Iris pigment epithelial cell (primary cell): ENCODE measurements at places on chromosomes 12 and 14.
A peak's percentile ranks its signal among the peaks of the same experiment; 100 is the strongest.

DNA sequence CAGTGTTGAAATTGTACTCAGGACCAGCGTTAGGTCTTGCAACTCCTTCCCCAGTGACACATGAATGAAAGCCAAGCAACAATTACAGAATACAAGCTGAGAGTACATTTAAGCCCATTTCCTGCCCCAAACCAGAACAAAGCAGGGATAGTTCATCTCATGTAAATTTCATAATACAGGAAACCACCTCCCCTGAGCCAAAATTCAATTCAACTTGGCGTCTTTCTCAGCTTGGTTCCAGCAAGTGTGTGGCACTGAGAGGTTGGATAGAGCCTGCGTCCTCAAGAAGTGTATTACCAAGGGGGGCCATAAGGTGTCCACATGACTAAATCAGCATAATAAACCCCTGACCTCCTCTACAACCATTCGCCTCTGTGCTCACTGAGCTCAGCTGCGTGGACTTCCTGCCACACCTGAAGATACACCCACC lies 278.9 kb upstream of the CRY1 start:
- peak; percentile 90 for DNase-seq

DNA sequence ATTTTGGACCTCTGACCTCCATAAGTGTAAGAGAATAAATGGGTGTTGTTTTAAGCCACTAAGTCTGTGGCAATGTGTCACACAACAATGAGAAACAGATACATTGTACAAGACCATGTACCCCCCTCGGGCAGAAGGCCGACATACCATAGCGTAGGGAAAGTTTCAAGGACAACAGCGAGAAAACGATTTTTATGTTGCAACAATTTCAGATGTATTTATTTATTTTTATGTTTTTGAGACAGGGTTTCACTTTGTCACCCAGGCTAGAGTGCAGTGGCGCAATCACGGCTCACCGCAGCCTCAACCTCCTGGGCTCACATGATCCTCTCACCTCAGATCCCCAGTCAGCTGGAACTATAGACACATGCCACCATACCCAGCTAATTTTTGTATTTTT lies 136.4 kb upstream of the NCOR2 start:
- peak; percentile 56 for DNase-seq

DNA sequence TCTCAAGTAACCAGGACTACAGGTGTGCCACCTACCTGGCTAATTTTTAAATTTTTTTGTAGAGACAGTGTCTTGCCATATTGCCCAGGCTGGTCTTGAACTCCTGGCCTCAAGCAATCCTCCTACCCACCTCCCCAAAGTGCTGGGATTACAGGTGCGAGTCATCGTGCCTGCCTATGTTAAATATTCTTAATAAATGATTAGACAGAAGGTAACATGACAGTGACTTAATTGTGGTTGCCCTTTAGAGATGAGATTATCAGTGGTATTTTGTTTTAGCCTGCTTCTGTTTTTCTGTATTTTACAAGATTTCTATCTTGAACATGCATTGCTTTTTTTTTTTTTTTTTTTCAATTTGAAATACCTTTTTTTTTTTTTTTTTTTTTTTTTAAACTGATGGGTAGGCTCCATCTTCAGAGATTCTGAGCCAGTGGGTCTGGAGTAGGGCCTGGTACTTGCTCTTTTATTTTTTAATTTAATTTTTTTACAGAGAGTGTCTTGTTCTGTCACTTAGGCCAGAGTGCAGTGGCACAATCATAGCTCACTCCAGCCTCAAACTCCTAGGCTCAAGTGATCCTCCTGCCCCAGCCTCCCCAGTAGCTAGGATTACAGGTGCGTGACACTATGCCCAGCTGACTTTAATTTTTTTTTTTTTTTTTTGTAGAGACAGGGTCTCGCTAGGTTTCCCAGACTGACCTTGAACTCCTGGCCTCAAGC lies 88.4 kb downstream of the BORCS5 start:
- no peak for DNase-seq

DNA sequence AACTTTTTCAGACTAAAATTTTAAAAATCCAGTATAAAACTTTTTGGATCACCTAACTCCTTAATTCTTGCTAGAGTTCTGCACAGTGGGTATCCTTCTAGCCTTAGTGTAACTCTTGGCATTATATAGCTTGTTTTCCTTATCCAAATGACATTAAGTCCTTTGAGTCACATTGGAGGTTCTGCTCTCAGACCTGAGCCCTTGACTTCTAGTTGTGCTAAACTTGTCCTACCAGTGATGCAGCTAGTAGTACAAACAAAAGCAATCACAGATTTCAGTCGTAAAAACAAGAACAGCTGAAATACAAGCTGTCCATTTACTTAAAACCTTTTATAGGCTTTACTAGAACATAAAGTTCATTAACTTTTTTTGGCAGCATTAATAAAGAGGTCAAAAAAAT lies 10.5 kb downstream of the ZBTB1 start:
- no peak for DNase-seq

DNA sequence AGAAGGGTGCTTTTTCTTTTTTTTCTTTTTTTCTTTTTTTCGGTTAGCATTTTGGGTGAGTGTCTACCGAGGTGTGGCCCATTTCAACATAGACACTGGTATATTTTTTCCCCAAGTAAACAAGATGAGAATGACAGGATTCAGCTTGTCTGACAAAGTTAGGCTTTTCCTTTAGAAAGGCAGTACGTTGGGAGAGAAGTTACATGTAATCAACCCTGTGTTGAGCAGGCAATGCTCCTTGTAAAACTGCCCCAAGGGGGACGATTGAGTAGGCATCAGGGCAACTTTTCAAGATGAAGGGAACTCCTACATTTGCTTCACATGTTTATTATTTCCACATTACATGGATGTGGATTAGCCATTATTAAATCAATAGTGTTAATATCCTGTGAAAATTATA lies 1.7 kb downstream of the EMP1 start:
- DNase-seq, result no peak

GRCh38 chr14:81220830-81221578 lies at the start of gene GTF2A1:
Gene GTF2A1 (minus strand): TSS chr14:81220959. CDS start chr14:81220518, 441 bp downstream.
- peak; percentile 96 for DNase-seq

DNA sequence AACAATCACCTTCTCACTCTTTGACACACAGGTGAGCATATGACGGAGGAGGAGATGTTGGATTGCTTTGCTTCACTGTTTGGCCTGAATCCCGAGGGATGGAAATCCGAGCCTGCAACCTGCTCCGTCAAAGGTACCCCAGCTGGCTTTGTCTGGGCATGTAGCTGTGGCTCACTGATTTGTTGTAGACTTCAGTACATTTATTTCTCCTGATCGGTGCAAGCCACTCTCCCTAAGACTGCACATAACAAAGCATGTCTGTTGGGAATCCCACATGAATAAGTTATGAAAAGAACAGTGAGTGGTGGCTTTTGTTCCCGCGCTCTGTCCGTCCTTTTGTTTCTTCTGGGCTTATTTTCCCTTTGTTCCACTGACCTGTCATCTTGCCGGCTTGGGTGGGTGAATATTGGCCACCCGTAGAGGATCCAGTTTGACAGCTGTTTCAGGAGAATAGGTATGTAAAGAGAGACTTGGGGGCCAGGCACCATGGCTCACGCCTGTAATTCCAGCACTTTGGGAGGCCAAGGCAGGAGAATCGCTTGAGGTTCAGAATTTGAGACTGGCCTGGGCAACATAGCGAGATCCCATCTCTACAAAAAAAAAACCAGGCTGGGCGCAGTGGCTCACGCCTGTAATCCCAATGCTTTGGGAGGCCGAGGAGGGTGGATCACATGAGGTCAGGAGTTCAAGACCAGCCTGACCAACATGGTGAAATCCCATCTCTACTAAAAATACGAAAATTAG lies 20.0 kb upstream of the BCL7A start:
- no peak for DNase-seq

DNA sequence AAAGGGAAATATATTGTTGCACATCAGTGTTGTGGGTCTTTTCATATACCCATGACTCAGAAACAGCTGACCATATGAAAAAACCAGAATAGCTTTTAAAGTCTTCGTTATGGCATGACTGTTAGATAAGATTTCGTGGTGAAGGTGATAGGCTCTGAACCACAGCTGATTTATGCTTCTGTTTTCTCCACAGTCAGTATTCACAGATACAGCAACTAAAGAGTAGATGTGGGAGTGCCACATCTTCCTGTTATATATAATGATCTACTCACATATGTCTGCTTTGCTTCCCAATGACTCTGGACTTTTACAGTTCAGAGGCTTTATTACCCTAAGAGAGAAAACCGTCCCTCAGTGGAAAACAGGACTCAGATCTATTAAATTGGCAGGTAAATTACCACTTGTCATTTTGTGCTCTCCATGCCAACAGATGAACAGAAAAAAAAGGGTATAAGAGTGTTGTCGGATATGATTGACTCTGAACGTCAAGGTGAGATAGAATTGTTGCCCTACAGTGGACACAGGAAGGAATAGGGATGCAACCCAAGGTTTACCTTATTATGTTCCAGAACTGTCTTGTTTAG lies 1037.1 kb downstream of the GALC start:
- no peak for DNase-seq

GRCh38 chr12:110165540-110166159 lies 41.5 kb downstream of the IFT81 start:
- peak; percentile 7 for DNase-seq

GRCh38 chr12:122947352-122947792 lies 18.9 kb downstream of the ABCB9 start:
- no peak for DNase-seq

GRCh38 chr12:89477633-89478279 lies 46.8 kb downstream of the GALNT4 start:
- no peak for DNase-seq

- DNase-seq, result no peak
Observed at GRCh38 chr12:19484738-19485137, 45.4 kb downstream of the AEBP2 start.

DNA sequence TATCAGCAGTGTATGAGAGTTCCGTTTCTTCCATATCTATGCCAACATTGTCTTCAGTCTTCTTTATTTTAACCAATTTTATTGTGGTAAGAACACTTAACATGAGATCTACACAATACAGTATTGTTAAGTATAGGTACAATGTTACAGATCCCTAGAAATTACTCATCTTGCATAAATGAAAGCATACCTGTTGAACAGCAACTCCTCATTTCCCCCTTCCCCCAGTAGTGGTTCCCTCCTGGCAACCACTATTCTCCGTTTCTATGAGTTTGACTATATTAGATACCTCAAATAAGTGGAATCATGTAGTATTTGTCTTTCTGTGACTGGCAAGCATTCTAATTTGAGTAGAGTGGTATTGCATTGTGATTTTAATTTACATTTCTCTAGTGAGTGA lies 150.5 kb downstream of the CRADD start:
- no peak for DNase-seq

- peak; percentile 29 for DNase-seq
Observed at GRCh38 chr12:9039397-9039977, 50.1 kb downstream of the KLRG1 start.

- peak; percentile 35 for DNase-seq
Observed at GRCh38 chr14:34436960-34437728, 24.9 kb downstream of the SPTSSA start.

DNA sequence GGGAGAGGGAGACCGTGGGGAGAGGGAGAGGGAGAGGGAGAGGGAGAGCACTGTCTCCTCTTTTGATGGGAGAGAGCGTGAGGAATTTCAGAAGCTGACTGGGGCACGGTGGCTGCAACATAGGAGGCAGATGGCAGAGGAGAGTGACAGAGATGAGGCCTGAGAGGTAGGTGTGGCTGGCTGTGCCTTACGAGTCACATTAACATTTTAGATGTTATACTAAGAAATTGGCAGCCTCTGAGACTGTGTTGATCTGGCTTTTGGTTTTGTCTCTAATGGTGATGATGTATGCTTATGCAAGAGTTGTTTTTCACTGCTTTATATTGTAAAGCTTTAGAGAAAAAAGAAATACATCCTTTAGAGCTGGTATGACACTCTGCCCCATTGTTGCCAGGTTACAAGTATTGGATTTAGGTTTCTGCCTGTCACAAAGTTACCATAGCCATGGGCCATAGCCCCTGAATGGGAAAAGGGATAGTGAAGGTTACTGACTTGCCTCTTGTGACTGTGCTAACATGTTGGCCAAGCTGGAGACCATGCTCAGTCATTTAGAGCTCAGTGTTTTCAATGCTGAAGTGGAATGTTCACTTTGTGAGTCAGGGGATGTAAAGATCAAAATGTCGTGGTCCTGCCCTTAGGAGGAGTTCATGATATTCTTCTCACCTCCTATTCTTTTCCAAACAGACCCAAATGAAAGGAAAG lies 186.2 kb downstream of the SYNE2 start:
- DNase-seq, result peak; percentile 14

- DNase-seq, result no peak
Observed at GRCh38 chr12:3204730-3205531, 127.8 kb downstream of the TSPAN9 start.

DNA sequence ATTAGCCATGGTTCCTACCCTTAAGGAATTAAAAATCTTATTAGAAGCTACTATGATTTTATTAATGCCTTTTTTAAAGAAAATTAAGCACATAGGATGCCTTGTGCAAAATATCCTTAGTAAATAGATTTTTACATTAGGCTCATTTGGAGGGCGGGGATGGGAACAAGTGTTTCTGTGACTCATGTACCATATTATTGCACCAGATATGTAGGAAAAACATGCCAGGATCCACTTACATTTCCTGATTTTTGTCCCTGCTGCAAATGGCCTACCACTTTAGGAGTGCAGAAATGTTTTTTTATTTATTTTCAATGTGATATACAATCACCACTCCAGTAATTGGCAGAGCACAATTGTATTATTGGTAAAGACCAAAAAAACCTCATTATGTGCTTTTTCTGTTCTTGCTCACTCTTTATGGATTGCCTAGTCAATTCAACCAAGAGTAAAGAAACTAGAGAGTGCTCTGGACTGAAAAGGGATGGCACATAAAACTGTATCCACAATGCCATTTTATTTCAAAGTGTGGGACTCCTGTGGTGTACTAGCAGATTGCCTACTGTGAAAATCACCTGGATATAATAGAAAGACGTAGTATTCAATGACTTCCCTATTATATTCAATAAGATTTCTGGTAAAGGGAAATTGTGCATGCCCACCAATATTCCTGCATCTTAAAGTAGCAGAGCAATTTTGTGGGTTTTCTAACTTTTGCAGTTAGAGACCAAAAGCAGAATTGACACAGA lies 86.9 kb downstream of the ANO6 start:
- DNase-seq, result no peak

- DNase-seq, result no peak
Observed at GRCh38 chr14:30387871-30388270, 171.1 kb upstream of the G2E3 start.

DNA sequence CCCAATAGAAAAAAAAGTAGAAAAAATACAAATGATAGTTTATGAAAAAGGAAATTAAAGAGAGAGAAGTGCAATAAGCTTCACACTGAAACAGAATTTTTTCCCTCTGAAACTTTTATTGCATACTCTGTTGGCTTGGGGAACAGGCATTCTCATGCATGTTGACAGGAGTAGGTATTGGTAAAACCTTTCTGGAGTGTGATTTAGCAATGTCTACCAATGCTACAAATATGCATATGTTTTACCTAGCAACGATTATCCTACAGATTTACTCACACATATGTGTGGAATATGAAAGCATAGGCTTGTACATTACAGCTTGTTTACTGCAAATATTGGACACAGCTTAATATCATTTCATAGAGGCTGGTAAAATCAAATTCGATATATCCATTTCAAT lies 125.7 kb upstream of the MYF6 start:
- no peak for DNase-seq
